ENCODE measurements at places on chromosomes 16 and 17. TPM values are rescaled to one million over a fixed set of nuclear protein-coding genes. Genes with fewer than 3 reads are reported as not detected.

The SLC5A11 gene
- 0.28 TPM for total RNA-seq

The ITGB3 gene
- 12.1 TPM for total RNA-seq

The PABPN1L gene
- total RNA-seq = not detected

The CCL16 gene
- total RNA-seq = not detected

GRCh38 chr16:87338155-87338765 lies 21.1 kb upstream of the C16orf95 start:
- DNase-seq = no peak

DNA sequence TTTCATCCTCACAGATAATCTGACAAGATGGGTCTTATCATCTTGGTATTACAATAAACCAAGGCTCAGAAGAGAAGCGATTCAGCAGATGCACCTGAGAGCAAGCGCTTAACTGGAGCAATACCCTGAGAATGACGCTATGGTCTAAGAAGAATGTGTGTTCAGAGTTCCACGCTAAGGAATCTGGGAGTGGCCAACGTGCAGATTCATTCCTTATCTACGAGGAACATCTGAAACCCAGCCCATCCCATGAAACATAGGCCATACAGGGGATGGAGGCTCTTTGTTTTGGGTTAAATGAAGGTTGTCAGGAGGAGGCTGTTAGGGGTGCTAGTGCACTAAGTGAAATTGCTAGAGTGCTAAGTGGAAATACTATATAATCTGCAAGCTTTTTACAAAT lies 28.5 kb upstream of the KDM8 start:
- no peak for DNase-seq

GRCh38 chr16:49773534-49774475 lies 82.1 kb downstream of the ZNF423 start:
- no peak for DNase-seq

DNA sequence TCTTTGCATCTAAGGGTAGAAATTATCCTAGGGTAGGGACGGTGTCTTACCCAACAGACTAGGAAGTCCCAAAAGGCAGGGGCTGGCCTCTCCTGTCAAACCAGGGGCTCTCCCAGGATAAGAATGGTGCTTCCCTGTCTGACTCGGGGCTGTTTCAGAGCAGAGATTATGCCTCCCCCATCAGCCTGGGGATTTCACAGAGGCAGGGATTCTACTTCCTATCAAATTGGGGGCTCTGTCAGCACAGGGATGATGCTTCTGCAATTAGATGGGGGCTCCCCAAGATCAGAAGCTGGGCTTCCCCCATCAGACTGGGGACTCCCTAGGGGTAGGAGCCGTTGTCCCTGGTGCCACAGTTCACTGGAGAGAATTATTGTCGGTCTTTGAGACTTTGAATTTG lies 2.3 kb downstream of the NXPH3 start:
- DNase-seq = no peak

DNA sequence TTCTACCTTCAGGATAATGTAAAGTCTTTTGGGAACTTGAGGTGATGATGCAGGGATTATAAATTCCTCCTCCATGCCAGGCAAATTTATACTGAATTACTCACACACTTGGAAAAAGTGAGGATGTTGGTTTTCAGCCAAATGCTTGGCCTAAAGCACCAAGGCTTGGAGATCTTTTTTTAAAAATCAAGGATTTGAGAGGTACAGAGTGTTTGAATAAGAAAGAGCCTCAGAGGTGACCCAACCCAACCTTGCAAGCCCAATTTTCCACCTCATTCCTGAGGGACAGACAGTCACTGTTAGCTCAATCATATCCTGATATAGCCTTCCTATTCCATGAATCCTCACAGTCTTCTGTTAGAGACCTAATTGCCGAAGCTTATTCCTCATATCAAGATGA lies 14.0 kb downstream of the GRIN2A start:
- no peak for DNase-seq

GRCh38 chr16:6193718-6194117 lies 1096.1 kb upstream of the EEF2KMT start:
- no peak for DNase-seq

DNA sequence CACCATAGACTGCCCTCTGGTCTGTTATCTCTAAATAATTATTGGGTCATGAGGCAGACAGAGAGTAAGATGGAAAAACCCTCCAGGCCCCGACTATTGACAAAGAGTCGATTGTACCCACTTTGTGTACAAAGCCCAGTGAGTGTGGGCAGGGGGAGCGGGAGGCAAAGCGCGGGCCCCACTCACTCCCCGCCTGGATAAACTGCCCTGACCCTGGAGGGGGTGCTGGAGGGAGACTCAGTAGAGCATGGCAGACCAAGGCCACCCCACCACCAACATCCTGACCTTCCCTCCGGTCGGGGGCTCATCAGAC lies 11.2 kb upstream of the CPSF4L start:
- no peak for DNase-seq

DNA sequence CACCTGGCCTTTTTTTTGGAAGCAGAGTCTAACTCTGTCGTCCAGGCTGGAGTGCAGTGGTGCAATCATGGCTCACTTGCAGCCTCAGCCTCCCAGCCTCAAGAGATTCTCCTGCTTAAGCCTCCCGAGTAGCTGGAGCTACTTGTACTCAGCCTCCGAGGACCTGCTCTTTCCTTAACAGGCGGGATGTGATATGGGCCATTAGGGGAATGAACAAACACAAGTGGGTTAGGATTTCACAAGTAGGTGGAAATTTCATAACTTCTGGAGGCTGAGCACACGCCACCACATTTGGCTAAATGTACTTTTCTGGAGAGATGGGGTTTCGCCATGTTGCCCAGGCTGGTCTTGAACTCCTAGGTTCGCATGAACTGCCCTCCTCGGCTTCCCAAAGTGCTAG lies 4.1 kb downstream of the PAM16 start:
- no peak for DNase-seq

DNA sequence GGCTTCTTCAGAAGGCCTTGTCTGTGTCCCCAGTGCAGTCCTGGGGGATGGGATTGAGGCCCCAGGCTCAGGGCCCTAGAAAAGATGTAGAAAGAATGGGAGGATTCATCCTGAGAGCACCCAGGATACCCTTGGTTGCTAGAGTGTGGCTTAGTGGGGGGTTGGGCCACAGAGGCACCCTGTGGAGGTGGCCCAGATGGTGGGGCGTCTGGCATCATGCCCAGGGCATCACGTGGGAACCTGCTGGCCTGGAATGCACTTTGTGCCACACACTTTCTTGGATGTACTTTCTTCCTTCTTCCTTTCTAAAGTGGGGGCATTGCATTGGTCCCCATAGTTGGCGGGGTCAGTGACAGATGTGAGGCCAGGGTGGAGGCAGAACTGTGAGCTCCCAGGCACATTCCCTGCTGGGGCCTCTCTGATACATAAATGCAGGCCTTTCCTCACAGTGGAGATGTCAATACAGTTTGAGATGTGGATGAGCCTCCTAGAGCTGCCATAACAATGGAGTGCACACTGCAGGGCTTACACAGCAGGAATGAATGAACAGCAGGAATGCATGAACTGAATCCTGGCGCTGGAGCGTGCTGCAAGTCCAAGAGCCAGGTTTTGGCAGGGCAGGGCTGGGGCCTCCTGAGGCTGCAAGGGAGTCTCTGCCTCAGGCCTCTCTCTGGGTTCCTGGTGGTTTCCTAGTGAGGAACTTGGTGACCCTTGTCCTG lies 43.3 kb downstream of the MGAT5B start:
- no peak for DNase-seq

DNA sequence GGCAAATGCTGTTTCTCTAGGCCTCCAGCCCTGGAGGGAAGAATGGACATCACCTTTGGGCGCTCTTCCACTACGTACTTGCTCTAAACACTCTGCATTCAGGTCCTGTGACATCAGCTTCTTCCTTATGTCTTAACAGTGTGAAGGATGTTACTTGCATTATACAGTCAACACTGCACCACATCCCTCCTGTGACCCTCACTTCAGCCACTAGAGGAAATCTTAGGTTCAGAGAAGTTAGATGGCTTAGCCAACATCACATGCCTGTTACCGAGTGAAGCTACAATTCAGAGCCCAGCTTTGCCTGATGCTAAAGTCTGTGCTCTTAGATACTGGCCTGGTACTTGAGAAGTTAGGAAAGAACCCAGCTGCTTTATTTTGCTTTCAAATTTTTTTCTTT lies 18.3 kb downstream of the UBFD1 start:
- no peak for DNase-seq

GRCh38 chr16:84607694-84608093 lies 10.2 kb downstream of the COTL1 start:
- DNase-seq = no peak

DNA sequence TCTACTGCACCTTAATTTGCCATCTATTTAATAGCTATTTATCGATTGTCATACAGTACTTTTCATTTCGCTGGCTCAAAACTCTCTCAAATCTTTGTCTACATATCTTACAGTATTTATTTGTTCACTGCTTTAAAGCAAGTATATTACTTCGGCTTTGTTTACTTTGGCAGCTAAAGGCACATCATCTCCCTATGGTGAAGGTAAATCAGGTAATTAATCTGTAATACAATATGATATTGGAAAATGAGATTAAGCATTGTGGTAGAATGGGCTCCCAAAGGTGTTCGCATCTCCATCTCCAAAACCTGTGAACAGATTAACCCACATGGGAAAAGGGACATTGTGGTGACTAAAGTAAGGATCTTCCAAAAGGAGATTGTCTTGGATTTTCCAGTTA lies 6.5 kb downstream of the TMEM170A start:
- no peak for DNase-seq

GRCh38 chr16:7366041-7366440 lies 33.4 kb downstream of the RBFOX1 start:
- no peak for DNase-seq

- DNase-seq = no peak
Measured at GRCh38 chr16:68247400-68247799, 2.2 kb downstream of the PLA2G15 start.

All from omental fat pad (tissue), 4 donors.